ENCODE measurements at places on chromosomes 11 and 22. TPM values are rescaled to one million over a fixed set of nuclear protein-coding genes. Genes with fewer than 3 reads are reported as not detected.
A peak's percentile ranks its signal among the peaks of the same experiment; 100 is the strongest.

GRCh38 chr11:35951680-35952079 is 7.8 kb downstream of the LDLRAD3 start:
- DNase-seq, result no peak

DNA sequence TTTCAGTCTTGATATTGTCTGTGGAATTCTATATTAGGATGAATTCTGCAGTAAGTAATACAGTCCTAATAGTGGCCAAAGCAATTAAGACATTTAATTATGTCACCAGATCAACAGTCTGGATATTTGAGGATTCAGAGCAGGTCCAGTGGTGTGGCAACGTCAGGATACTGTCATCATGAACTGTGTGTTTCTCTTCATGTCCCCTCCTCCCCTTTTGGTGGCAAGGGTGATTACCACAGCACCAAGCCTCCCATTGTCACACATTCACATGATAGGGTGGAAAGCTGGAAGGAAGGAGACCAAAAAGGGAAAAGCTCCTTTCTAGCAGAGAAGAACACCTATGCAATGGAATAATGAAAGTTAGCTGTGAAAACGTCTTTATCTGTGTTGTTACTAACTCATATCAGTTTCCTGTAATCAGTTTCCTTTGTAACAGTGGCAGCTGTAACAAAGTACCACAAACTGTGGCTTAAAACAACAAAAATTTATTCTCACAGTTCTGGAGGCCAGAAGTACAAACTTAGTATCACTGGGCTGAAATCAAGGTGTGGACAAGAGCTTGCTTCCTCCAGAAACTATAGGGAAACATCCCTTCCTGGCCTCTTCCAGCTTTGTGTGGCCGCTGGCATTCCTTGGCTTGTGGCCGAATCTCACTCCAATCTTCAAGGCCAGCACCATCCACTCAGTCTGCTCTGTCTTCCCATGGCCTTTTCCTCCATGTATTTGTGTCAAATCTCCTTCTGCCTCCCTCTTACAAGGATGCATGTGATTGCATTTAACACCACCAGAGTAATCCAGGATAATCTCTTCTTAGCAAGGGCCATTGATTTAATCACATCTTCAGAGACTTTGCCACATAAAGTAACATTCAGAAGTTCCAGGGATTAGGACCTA is 6.5 kb upstream of the RBM14 start:
- no peak for DNase-seq

- no peak for DNase-seq
Observed at GRCh38 chr11:132258875-132259274, 888.5 kb downstream of the NTM start.

GRCh38 chr22:33110562-33111163 is 52.5 kb upstream of the SYN3 start:
- no peak for DNase-seq

- DNase-seq, result peak; percentile 59
Observed at GRCh38 chr11:119907122-119907851, 178.3 kb upstream of the NECTIN1 start.

DNA sequence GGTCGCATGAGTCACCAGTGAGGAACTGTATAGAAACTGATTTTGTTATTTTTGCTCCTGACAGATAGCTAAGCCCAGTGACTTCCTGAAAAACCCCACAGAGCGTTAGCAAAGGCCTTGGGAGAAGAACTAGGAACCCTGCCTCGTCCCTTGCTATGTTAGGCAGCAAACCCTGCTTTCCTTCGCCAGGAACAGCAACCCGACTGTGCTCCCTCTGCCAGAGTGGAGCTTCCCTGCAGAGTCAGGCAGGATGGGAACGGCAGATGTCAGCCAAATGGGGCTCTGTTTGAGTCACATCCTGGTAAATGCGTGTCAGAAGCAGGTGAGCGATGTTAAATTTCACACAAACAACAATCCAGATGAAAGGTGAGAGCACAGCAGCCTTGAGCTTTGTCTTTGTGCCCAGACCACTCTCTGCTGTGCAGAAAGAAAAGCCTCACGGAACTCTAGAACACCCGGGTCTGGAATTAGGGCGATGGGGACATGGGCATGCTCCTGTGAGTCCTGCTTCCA is 186.6 kb downstream of the ADAMTS15 start:
- no peak for DNase-seq

GRCh38 chr11:65853246-65853979 is 4.6 kb downstream of the CFL1 start:
- no peak for DNase-seq

DNA sequence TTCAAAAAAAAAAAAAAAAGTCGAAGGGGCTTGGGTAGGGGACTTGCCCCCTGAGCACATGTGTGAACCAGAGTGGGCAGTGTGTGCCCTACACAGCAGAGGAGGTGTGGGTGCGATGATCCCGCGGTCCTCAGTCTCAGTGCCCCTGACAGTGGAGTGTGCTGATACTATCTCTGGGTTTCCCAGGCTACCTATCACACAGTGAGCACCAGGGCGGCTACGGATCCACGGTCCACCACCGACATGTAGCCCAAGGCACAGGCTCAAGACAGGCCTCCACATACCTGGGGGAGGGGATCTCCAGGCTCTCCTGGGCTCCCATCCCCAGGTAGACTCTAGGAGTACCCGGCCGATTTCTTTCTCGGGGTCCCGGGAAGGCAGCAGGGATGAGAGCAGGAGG is 9.1 kb downstream of the B3GAT1 start:
- DNase-seq, result no peak

- DNase-seq, result peak; percentile 80
Observed at GRCh38 chr22:22422629-22423112, 85.9 kb downstream of the ZNF280B start.

DNA sequence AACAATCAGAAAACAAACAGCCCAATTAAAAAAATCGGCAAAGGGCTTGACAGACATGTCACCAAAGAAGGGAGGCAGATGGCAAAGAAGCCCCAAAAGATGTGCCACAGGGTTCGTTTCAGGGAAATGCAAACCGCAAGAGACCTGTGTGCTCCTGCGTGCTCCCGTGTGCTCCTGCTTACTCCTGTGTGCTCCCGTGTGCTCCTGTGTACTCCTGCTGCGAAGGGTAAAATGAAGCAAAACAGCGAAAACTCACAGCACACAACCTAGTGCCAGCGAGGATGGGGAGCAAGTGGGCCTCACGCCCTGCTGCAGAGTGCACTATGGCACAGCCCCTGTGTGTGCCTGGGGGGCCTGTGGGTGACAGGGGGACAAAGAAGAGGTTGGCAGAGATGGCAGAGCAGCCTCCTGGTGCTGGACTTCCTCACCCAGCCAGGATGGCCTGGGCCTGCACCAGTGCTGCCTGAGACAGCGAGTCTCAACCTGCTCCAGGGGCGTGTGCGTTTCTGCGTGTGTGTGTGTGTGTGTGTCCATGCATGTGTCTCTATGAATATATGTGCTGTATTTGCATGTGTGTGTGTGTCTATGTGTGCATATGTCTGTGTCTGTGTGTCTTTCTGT is 14.0 kb downstream of the ASCL2 start:
- no peak for DNase-seq

GRCh38 chr11:2582351-2582945 is 117.3 kb downstream of the KCNQ1OT1 start:
- DNase-seq, result no peak

DNA sequence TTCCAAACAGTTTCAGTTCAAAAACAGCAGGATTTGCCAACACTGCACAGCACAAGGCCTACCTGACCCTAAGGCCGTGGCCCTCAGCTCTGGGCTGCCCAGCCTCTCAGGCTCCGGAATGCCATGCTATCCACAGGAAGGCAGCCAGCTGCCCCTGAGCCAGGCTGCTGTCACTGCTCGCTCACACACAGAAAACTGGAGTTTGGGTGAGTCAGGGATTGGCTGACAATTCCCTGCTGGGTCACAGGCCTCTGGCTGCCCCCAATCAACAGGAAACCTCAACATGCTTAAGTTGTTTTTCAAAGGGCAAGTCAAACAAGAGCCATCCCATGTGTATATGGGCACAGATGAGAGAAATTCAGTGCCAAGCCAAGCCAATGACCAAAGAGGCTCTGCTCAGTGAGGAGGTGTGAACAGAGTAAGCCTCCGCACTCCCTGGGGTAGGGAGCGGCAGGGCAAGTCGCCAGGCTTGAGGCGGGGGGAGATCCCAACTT is 50.2 kb downstream of the RPL27A start:
- no peak for DNase-seq

HTR3A gene
- not detected for total RNA-seq

MRGPRE gene
- total RNA-seq, result not detected

CAPN1 gene
- total RNA-seq, result 288 TPM

ZFTA gene
- total RNA-seq, result 13.0 TPM

WDR74 gene
- 97.4 TPM for total RNA-seq
